ENCODE measurements at places on chromosomes 12 and 14. TPM values are rescaled to one million over a fixed set of nuclear protein-coding genes. Genes with fewer than 3 reads are reported as not detected.

The MBIP gene
- 24.4 TPM for total RNA-seq

The PPP1R12A gene
- 81.5 TPM for total RNA-seq

The NOP9 gene
- total RNA-seq, result 39.3 TPM

The ASB2 gene
- 0.77 TPM for total RNA-seq

DNA sequence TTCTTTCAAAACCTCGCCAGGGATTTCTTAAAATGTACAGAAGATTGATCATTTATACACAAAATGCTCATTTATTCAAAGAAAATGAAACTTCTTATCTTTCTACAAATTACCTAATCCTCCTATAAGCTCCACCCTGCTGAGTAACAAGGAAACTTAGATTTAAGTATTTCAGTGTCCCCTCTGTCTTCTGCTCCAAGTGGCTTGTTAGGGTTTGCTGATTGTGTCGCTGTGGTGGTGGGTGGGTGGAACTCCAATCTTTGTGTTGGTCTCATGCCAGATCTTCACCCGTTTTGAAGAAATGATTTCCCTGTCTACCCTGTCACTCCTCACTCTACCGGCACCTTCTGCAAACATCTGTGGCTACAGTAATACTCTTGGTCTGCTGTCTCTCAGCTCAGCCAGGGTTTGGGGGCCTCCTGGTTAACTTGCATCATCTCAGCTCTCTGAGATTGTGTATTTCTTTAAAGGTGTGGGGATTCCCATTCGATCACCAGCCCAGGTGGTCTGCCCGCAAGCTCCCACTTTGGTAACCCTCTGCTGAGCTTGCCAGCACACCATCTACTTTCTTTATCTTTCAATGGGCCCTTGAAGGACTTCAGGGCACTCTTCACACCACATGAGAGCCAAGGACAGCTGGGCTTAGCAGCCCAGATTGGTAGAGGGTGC is 73.8 kb downstream of the DRAM1 start:
- DNase-seq, result no peak

DNA sequence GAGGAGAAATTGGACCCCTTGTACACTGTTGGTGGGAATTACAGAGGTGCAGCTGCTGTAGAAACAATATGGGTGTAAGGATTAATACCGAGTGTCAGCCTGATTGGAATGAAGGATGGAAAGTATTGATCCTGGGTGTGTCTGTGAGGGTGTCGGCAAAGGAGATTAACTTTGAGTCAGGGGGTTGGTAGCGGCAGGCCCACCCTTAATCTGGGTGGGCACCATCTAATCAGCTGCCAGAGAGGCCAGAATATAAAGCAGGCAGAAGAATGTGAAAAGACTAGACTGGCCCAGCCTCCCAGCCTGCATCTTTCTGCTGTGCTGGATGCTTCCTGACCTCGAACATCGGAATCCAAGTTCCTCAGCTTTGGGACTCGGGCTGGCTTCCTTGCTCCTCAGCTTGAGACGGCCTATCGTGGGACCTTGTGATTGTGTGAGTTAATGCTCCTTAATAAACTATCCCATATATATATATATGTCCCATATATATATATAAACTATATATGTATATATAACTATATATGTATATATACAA is 38.4 kb upstream of the PPP2R5C start:
- DNase-seq, result no peak

DNA sequence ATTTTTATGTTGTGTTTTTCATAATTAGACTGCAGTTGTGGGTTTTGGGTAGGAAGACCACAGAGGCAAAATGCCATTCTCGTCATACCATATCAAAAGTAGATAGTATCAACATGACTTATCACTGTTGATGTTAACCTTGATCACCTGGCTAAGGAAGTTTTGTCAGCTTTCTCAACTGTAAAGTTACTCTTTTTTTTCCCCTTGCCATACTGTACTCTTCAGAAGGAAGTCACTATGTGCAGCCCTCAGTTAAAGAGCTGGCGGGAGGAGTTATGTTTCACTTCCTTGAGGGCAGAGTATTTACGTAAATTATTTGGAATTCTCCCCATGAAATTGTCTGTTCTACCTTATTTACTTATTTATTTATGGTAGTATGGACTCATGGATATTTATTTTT is 78.7 kb downstream of the PRORP start:
- DNase-seq, result no peak

GRCh38 chr12:68506619-68507018 is 104.1 kb upstream of the RAP1B start:
- no peak for DNase-seq

- DNase-seq, result no peak
Measured at GRCh38 chr14:22838631-22839041, 2.3 kb downstream of the MMP14 start.

GRCh38 chr14:88706425-88706824 is 86.3 kb downstream of the EML5 start:
- DNase-seq, result no peak

- no peak for DNase-seq
Measured at GRCh38 chr12:57609781-57610553, 1.3 kb upstream of the ARHGEF25 start.
